ENCODE measurements at places on chromosomes 1 and 21. TPM values are rescaled to one million over a fixed set of nuclear protein-coding genes. Genes with fewer than 3 reads are reported as not detected.
A peak's percentile ranks its signal among the peaks of the same experiment; 100 is the strongest.

ADCY10 gene
- total RNA-seq = under 0.01 TPM

DNA sequence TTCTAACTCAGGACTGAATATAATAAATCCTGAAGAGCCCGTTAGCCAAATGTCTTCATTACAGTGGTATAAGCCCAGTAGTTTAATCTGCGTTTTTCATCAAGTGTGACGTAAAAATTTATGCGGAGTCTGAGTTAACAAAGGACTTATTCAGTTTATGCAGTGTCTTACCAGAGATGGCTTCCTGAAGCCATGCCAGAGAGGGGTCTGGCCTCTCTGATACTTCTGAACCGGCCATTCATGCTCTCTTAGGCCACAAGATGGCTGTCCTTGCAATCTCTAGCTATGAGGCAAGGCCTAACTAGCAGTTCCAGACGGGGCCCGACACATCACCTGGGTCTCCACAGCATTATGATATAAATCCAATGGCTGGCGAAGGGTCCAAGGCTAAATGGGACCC is 101.4 kb downstream of the TEX35 start:
- DNase-seq = peak; percentile 53

DNA sequence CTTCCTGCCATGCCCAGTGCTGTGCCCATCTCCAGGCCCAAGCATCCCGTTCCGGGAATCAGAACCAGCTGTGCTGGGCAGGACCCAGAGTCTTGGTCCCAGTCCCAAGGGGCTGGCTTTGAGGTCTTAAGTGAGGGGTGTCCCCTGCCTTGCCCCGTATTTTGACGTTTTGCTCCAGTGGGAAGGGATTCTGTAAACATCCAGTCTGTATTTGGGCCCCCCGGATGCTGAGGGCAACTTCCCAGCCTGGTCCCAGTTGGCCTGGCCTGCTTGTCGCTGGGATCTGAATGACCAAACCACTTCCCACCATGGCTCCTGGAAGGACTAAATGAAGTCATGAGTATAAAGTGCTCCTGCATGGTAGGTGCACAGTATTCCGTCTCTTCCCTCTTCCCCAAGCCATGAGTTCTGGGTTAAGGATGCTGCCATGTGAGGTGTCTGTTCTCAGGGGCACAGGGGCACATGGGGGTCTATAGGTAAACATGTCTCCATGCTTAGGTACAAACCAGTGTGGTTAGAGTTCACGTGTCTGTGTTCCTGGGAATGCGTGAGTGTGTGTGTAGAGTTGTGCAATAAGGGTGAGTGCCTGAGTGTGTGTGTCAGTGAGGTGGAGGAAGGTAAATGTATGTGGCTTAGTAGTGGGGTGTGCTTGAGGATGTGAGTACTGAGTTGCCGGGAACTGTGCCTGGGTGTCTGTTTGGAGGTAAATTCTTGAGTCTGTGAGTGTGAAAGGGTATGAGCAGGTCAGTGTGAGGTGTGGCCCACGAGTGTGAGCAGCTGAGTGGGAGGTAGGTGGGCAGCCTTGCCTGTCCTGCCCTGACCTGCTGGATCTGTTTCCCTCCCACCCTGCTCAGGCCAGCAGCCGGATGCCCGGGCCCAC is 1.5 kb downstream of the B4GALT2 start:
- DNase-seq = no peak

DNA sequence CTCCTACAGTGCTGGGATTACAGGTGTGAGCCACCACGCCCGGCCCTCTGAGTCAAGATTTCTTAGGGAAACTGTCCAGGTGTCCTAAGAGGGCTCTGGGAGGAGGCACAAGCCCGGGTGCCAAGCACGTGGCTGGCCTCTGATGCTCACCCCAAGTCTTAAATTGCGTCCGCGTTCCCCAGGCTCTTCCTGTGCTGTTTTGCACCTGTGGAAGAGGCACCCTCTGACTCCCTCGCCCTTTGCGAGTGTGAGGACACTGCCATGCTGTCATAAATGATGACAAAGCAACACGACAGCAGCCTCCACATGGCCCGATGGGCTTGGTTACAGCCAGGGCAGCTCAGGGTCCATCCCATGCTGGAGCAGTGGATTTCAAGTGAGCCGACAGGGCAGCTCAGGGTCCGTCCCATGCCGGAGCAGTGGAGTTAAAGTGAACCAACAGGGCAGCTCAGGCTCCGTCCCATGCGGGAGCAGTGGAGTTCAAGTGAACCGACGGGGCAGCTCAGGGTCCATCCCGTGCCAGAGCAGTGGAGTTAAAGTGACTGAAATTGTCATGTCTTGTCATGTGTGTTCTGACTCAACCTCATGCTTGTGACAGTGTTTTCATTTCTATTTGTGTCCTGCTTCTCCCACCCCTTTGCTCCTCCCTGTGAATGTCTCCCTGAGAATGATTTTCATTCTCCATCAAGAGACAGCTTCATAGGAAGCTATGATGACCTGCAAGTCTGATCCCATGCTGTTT is 33.9 kb downstream of the PCNT start:
- DNase-seq = no peak

DNA sequence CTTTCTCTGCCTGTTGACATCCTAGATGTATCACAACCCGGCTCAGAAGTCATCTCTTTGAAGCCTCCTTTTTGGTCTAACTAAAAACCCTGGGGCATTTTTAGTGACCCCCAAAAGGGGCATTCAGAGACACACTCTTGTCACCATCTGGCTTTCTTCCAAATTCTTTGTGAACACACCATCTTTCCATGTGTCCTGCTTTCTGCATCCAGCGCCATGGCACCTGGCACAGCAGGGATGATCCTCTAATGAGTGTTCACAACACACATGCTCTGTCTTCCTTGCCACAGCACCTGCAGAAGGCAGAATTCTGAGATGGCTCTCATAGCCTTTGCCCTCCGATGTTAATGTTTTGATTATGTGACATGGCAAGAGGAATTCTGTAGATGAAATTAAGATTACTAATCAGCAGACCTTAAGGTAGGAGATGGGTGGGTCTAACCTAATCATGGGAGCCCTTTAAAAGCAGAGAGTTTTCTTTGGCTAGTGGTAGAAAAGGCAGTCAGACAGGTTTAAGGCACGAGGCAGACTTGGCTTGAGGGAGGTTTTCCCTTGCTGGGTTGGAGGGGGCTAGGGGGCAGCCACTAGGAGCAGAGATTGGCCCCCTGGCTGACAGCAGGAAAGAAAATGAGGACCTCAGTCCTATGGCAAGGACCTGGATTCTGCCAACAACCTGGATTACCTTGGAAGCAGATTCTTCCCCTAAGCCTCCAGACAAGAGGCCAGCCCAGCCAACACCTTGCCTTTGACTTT is 4.9 kb upstream of the TMEM61 start:
- no peak for DNase-seq

All from RPMI7951 (cell line).